Psoas muscle (tissue), 8 donors: ENCODE measurements at places on chromosomes 3 and 15. TPM values are rescaled to one million over a fixed set of nuclear protein-coding genes. Genes with fewer than 3 reads are reported as not detected.
A peak's percentile ranks its signal among the peaks of the same experiment; 100 is the strongest.

The SATB1 gene
- total RNA-seq = 53.2 TPM

DNA sequence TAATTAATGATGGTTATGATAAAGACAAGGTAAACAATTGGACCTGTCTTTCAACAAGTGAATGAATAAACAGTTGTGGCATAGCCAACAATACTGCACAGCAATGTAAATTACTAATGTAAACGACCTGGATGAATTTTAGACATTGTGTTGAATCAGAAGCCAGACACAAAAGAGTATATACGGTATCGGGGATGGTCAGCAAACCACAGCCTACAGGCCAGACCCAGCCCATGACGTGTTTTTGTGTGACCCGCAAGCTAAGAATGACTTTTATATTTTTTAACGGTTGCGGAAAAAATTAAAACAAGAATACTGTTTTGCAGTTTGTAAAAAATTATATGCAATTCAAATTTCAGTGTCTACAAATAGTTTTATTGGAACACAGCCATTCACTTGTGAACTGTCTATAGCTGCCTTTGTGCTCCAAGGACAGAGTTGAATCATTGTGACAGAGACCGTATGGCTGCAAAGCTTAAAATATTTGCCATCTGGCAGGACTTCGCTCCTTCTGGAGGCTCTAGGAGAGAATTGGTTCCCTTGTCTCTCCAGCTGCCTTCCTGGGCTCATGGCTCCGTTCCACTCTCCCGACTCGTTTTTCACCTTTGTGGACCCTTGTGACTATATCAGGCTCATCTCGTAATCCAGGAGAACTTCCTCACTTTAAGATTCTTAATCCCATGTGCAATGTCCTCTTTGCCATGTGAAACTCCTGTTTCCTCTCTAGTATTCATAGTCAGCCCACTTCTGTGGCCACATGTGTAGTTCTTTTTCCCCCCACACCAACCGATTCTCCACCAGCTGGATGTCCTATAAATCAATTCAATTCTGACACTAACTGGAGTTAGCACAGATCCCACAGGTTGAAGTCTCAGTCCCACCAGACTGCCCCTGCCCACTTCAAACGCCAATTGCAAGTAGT is 72.7 kb downstream of the CMTM8 start:
- H3K27ac ChIP-seq = no peak overlapping the region
- no peaks in the 10 kb centered on the region for H3K36me3 ChIP-seq
- no peaks in the 10 kb centered on the region for H3K27me3 ChIP-seq
- peaks cover 5% of the 10 kb centered on the region for H3K4me1 ChIP-seq

The RBPMS2 gene
- total RNA-seq = 2.5 TPM

The CCDC80 gene
- total RNA-seq = 12.2 TPM

The SEMA3G gene
- total RNA-seq = 13.8 TPM

The SLC22A13 gene
- 0.62 TPM for total RNA-seq

The ARGFX gene
- total RNA-seq = not detected

- H3K4me3 ChIP-seq = no peak overlapping the region
- no peak overlapping the region for H3K27ac ChIP-seq
- H3K36me3 ChIP-seq = peaks cover 15% of the 10 kb centered on the region
Observed at GRCh38 chr3:172643506-172644179, 67.2 kb downstream of the NCEH1 start.

- H3K4me3 ChIP-seq = peak overlapping the region; percentile 95
- no peaks in the 10 kb centered on the region for H3K27me3 ChIP-seq
- peak; percentile 58 for DNase-seq
- peak overlapping the region; percentile 97 for H3K27ac ChIP-seq
- peaks cover 26% of the 10 kb centered on the region for H3K36me3 ChIP-seq
Observed at GRCh38 chr15:70095408-70096214, 2.1 kb downstream of the TLE3 start.

The TLR9 gene
- total RNA-seq = 0.55 TPM

DNA sequence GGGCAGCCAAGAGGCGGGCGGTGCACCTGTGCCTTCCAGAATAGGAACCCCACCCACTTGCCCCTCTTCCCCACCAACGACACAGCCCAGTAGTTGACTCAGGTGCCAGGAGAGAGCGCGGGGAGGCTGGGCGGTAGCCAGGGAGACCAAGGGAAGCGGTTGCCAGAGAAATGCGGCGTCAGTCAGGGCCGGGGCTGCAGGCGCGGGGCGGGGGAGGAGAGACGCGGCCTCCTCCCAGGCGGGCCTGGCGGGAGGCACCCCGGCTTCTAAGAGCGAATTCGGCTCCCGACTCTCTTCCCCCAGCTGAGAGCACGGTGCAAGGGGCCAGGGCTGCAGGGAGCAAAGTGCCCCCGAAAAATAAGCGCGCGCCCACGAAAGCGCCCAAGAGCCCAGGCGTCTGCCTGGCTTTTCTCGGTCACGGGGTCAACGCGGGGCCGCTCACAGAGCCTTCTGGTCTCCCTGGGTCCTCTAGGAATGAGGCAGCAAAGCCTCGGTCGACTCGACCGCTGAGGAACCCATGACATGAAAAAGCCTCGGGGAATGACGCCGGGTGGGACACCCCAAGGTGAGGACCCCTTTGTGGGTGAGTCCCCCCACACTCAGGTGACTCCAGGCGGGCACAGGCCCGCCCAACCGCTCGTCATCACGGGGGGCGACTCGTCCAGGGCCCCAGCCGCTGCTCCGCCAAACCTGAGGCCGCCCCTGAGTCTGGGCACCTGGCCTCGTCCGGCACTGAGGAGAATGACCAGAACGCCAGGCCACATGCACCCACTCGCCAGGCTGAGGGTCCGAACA is 716 bp downstream of the CPEB1 start:
- DNase-seq = peak; percentile 34
- H3K27me3 ChIP-seq = peaks cover 86% of the 10 kb centered on the region
- no peaks in the 10 kb centered on the region for H3K36me3 ChIP-seq
- H3K4me3 ChIP-seq = peak overlapping the region; percentile 72

GRCh38 chr15:59371458-59372351 is 966 bp downstream of the MYO1E start:
- H3K36me3 ChIP-seq = no peaks in the 10 kb centered on the region
- peak overlapping the region; percentile 81 for H3K4me3 ChIP-seq
- DNase-seq = peak; percentile 72
- H3K27me3 ChIP-seq = no peaks in the 10 kb centered on the region
- peak overlapping the region; percentile 98 for H3K27ac ChIP-seq

GRCh38 chr3:142429582-142429981 is 18.3 kb downstream of the XRN1 start:
- no peaks in the 10 kb centered on the region for H3K4me1 ChIP-seq
- peaks cover 80% of the 10 kb centered on the region for H3K36me3 ChIP-seq
- no peaks in the 10 kb centered on the region for H3K27me3 ChIP-seq
- DNase-seq = no peak

- no peaks in the 10 kb centered on the region for H3K27me3 ChIP-seq
- H3K4me1 ChIP-seq = no peaks in the 10 kb centered on the region
- no peak overlapping the region for H3K27ac ChIP-seq
- DNase-seq = no peak
Observed at GRCh38 chr3:1534252-1534651, 441.4 kb downstream of the CNTN6 start.

- DNase-seq = no peak
- H3K4me1 ChIP-seq = no peaks in the 10 kb centered on the region
Observed at GRCh38 chr3:193617628-193618027, 24.6 kb downstream of the OPA1 start.

The GPR149 gene
- total RNA-seq = not detected

The DAPK2 gene
- total RNA-seq = 44.3 TPM

The TRPC1 gene
- total RNA-seq = 1.0 TPM

DNA sequence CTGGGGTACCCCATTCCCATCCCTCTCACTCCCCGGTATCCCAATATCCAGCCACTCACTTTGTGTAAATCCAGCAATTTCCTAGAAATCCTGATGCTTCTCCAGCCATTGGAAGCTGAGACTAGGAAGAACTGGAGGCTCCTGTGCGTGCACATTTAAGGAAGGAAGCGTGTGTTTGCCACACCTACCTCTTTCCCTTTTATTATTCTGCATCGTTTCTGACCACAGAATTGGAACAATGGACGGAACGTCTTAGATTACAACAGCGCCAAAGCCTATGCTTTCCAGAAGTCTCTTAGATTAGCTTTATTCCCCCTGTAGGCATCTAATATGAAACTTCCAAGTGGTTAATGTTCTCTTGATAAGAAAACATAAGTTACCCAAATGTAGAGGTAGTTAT is 234.8 kb upstream of the TRIM42 start:
- H3K36me3 ChIP-seq = no peaks in the 10 kb centered on the region
- no peaks in the 10 kb centered on the region for H3K27me3 ChIP-seq
- no peak for DNase-seq
- H3K4me3 ChIP-seq = no peak overlapping the region

DNA sequence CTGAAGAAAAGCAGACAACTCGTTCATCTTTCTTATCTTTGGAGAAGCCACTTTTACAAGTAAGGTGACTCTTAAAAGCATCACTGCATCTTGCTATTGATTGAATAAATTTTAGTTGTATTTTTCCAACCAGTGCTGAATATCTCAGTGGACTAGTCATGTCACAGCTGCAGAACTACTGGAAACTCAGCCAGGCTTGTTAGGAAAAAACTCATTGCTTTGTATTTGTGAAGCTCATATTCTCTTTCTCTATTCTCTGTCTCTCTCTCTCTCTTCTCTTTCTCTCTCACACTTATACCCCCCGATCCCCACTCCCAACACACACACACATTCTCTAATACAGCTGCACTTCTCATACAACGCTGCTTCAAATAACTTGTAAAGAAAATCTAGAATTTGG is 104.3 kb downstream of the WDR76 start:
- no peak for DNase-seq

The TMEM207 gene
- total RNA-seq = not detected

DNA sequence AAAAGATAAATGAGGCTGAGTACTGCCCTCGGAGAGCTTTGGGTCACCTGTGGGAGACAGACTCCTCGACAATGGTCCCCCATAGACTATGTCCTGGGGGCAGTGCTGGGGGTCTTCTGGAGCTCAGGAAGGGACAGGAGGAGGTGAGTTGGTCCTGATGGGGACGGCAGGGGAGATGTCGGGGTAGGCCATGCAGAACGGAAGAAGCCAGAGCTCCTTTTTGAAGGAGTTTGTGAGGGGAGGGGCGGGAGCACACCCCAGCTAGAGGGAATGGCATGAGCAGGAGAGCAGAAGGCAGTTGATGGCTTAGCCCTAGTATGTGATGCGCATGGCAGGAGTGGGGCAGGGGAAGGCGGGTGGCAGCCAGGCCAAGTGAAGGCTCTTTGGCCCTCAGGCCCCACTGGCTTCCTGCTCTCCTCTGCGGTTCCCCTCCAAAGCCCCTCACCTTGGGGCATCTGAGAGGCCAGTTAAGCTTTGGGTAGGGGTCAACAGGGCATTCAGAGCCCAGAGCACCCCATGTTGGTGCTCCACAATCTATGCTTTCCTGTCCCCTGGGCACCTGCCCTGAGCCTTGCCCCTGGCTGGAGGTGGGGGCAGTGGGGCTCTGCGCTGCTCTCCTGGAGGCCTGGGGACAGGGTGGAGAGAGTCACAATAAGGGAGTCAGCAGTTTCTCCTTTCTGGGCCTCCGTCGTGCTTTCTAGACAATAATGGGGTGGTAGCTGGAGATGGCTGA is 179.3 kb downstream of the SMAD6 start:
- H3K36me3 ChIP-seq = no peaks in the 10 kb centered on the region
- H3K4me3 ChIP-seq = no peak overlapping the region
- DNase-seq = no peak
- H3K27me3 ChIP-seq = no peaks in the 10 kb centered on the region
- H3K27ac ChIP-seq = no peak overlapping the region

DNA sequence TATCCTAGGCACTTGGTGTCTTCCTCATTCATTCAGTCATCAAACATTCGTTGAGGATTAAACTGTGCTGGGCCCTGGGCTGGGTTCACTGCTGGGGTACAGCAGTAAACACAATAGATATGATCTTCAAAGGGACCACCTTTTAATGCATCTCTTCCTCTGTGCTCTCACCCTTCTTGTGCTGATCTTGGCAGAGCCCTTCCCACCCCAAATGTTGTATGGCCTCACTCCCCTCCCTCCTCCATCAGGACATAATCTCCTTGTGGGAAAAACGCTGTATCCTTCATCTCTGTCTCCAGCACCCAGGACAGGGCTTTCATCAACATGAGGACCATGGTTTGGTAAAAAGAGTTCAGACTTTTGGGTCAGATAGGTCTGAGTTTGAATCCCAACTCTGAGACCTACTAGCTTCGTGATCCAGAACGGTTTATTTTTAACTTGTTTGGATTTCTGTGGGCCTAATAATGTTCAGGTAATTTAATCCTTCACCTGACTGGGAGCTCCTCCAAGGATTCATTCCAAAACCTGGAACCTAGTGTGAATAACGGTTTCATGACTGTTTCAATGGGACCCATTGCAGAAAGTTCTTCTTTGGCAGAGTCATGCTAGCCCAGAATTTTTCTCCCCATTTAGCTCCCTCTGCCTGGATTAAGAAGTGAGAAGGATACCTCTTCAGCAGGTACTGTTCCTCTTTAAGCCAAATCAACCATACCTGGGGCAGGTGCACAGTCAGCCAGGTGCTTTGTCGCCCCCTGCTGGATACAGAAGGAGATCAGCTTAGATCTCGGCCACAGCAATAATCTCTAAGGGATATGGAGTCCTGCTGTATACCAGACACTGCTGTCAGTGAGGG is 5.2 kb upstream of the WNT7A start:
- H3K4me1 ChIP-seq = peaks cover 4% of the 10 kb centered on the region
- peaks cover 14% of the 10 kb centered on the region for H3K27me3 ChIP-seq
- no peak for DNase-seq
- no peak overlapping the region for H3K27ac ChIP-seq

DNA sequence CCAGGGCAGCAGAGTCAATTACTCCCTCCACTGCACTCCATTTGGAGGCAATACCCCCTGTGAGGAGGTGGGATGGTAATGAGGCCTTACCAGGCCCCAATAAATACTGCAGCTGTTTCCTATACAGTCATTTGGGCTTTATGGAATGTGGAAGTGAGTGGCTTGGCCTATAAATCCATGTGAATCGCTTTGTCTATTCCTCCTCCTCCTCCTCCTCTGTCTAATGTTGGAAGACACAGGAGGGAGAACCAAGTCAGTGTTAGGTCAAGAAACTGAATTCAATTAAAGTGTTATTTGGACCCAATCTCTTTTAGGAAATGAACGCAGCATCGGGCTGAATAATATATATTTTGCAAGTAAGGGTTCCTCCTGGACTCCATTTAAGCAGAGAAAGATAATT is 17.3 kb upstream of the SRGAP3 start:
- H3K4me1 ChIP-seq = no peaks in the 10 kb centered on the region
- H3K27ac ChIP-seq = no peak overlapping the region
- DNase-seq = no peak
- H3K27me3 ChIP-seq = no peaks in the 10 kb centered on the region
- H3K4me3 ChIP-seq = no peak overlapping the region
- no peaks in the 10 kb centered on the region for H3K36me3 ChIP-seq

The BSN gene
- 0.22 TPM for total RNA-seq

The SAMD7 gene
- not detected for total RNA-seq

The GPR156 gene
- not detected for total RNA-seq

DNA sequence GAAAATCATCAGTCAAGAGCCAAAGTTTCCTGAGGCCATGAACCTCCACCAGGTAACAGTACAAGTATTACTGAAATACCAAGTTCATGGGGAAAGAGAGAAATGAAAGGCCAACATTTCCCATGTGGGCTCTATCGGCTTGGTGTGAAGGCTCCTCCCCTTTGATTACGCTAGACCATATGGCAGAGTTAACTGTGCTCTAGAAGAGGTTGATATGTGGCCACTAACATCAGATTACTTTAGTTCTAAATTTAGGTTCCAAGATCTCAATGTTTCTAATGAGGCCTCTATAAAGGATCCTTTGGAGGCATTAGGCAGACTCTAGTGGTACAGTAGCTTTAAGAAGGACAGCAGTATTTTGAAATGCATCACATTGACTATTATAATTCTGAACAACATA is 127.1 kb downstream of the SEMA6D start:
- H3K36me3 ChIP-seq = no peaks in the 10 kb centered on the region
- peaks cover 21% of the 10 kb centered on the region for H3K4me1 ChIP-seq
- no peaks in the 10 kb centered on the region for H3K27me3 ChIP-seq
- no peak overlapping the region for H3K27ac ChIP-seq
- DNase-seq = no peak
- no peak overlapping the region for H3K4me3 ChIP-seq
